Esophagus squamous epithelium (tissue), 5 donors: ENCODE measurements at places on chromosomes 7 and 10.

- no peak for DNase-seq
Observed at GRCh38 chr10:60541451-60541850, 151.8 kb upstream of the ANK3 start.

GRCh38 chr10:126160971-126161630 is 227.2 kb downstream of the ADAM12 start:
- no peak for DNase-seq

DNA sequence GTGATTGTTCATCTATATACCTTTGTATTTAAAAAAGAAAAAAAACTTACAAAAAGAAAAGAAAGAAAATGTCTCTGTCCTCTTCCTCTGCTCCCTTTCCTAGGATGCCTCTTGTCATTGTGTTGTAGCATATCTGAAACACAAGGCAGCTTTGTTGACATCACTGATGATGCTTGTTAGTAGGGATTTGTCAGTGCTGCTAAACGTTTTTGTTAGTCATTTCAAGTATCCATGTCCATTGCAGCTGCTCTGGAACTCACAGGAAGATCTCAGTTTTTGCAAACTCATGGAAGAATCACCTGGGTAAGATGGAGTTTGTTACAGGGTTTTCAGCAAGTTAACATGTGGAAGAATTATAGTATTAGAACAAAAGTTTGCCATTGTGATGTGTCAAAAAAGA is 123.6 kb downstream of the CCSER2 start:
- no peak for DNase-seq

- DNase-seq = no peak
Observed at GRCh38 chr10:49629431-49629881, 15.6 kb downstream of the CHAT start.

- DNase-seq = no peak
Observed at GRCh38 chr7:108568801-108569380, 615 bp downstream of the THAP5 start.

DNA sequence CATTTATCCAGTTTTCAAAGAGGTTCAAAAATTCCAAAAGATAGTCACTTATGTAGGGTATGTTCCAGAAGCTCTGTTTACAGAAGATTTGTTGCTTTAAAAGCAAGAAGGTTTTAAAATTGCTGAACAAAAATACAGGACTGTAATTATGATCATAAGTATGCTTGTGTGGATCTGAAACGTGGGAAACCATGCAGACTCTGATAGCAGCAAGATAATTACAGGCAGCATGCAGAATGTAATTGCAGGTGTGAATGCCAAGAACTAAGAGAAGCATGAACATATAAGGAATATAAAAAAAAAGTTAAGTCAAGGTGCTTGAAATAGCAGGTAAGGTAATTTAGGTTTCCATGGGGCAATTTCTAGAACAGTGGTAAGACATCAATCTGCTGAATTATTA is 405.7 kb downstream of the ARL4A start:
- no peak for DNase-seq

- no peak for DNase-seq
Observed at GRCh38 chr10:22712956-22713852, 1.2 kb downstream of the PIP4K2A start.

DNA sequence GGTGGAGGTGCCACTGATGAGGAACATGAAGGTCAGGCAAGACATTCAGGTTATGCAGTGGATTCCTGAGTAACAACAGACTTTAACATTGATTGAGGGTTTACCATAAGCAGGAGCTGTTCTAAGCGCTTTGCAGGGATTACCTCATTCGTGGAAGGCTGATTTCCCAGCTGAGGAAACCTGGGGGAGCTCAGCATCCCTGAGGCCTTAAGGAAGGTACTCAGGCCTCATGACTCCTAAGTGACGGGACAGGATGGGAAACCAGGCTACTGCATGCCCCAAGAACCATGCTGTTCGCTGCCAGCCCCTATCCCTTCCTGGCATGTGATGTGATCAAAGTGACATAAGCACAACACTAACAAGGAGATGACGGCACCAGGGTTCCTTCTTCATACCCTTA is 143.6 kb upstream of the NFE2L3 start:
- no peak for DNase-seq

- DNase-seq = no peak
Observed at GRCh38 chr7:102992938-102993717, 80.3 kb downstream of the LRRC17 start.
